Activated T-helper 2 cell treated with anti-CD3 and anti-CD28 coated beads, Interferon-gamma antibody, Interleukin-2, Interleukin-4, amounts not matched to agents 10 μg/mL and 5 μg/mL and 100 μg/mL, durations not matched to agents 14 hours and 24 hours and 36 hours (primary cell): ENCODE measurements at places on chromosomes 11 and 22. TPM values are rescaled to one million over a fixed set of nuclear protein-coding genes. Genes with fewer than 3 reads are reported as not detected.

The PAK1 gene
- total RNA-seq: 39.0 and 40.7 TPM in 2 replicates

The ZBTB16 gene
- 2.8 and 2.9 TPM in 2 replicates for total RNA-seq

The B3GAT1 gene
- total RNA-seq: 0.05 and 0.27 TPM in 2 replicates

The NAALAD2 gene
- total RNA-seq: not detected in 2 replicates

The MMP11 gene
- total RNA-seq: 0.87 and 1.0 TPM in 2 replicates

The TMEM121B gene
- 0.05 and 0.09 TPM in 2 replicates for total RNA-seq

DNA sequence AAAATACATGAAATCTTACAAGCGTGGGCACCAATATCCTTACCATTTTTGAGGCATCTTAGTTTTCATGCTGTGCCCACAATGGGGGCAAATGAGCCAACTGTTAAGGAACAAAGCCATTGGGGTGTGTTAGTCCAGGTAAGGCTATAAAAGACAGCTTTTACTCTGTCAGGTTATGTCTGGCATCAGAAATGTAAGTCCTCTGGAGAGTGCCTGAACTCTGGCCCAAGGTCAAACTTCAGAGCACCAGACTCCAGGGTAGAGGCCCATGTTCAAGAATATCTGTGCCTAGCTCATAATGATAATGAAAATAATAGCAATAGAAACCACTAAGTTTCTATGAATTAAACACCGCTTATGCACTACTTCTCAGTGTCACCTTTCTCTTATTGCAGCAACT lies 105.5 kb downstream of the CSNK2A3 start:
- no peak for DNase-seq

GRCh38 chr22:43616645-43617044 lies 195.5 kb downstream of the EFCAB6 start:
- DNase-seq: no peak

- no peak for DNase-seq
These were observed 95.5 kb upstream of the TMEM45B start for GRCh38 chr11:129720156-129720555.
